ENCODE measurements at places on chromosomes 12 and 14.

GRCh38 chr14:65261946-65262345 is 150.6 kb upstream of the FUT8 start:
- DNase-seq, result no peak
- no peak overlapping the region for H3K4me3 ChIP-seq
- no peaks in the 10 kb centered on the region for H3K36me3 ChIP-seq

DNA sequence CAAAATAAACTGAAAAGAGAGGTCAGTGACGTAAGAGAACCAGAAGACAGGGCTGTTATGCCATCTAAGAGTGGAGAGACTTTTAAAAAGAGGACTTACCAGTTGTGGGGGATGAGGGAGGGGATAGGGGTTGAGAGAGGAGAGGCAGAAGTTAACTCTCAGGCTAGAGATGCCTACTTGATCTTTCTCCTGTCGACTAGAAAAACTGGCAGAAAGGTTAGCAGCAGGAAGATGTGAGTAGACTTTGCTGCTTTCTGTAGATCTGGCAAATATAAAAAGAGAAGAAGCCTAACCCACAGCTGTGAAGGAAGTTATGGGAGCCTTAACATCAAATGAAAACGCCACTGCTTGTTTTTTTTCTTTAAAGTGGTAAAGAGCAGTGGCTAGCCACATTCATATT is 10.7 kb downstream of the CREBL2 start:
- peaks cover 54% of the 10 kb centered on the region for H3K36me3 ChIP-seq
- H3K4me1 ChIP-seq, result peaks cover 50% of the 10 kb centered on the region
- peak; percentile 42 for DNase-seq
- no peaks in the 10 kb centered on the region for H3K27me3 ChIP-seq
- peak overlapping the region; percentile 55 for H3K4me3 ChIP-seq

GRCh38 chr12:106080041-106080790 is 58.5 kb downstream of the NUAK1 start:
- H3K27me3 ChIP-seq, result peaks cover 16% of the 10 kb centered on the region
- H3K4me1 ChIP-seq, result no peaks in the 10 kb centered on the region
- H3K36me3 ChIP-seq, result no peaks in the 10 kb centered on the region
- H3K27ac ChIP-seq, result no peak overlapping the region
- no peak for DNase-seq
- H3K4me3 ChIP-seq, result no peak overlapping the region

DNA sequence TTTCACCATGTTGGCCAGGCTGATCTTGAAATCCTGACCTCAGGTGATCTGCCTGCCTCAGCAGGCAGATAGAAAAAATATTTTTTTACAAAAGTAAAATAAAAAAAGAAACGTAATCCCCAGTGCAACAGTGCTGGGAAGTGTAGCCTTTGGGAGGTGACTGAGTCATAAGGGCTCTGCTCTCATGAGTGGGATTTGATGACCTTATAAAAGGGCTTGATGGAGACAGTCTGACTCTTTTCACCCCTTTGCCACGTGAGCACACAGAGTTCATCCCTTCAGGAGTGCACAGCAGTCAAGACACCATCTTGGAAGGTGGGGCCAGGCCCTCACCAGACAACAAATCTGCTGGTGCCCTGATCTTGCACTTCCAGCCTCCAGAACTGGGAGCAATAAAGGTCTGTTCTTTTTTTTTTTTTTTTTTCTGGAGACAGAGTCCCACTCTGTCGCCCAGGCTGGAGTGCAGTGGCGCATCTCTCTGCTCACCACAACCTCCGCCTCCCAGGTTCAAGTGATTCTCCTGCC is 24.7 kb upstream of the DYNC1H1 start:
- H3K4me3 ChIP-seq, result no peak overlapping the region
- no peaks in the 10 kb centered on the region for H3K36me3 ChIP-seq
- H3K4me1 ChIP-seq, result peaks cover 6% of the 10 kb centered on the region
- H3K27me3 ChIP-seq, result peaks cover 32% of the 10 kb centered on the region

DNA sequence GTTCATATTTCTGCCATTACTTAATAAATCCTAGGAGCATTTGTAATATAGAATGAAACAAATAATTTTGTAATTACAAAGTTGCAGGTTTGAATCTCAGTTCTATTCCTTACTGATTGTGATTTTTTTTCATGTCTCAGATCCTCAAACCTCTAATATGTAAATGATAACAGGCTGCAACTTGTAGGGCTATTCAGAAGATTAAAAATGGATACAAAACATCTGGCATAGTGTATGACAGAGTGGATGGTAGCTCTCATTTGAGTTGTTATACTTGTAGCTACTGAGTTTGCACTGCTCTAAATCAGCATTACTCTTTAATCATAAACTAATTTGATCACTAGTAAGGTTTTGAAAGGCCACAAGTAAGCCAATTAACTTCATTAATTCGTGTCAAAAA is 406.3 kb upstream of the MGAT4C start:
- no peak overlapping the region for H3K27ac ChIP-seq
- no peaks in the 10 kb centered on the region for H3K4me1 ChIP-seq
- DNase-seq, result no peak
- H3K36me3 ChIP-seq, result no peaks in the 10 kb centered on the region
- no peaks in the 10 kb centered on the region for H3K27me3 ChIP-seq

GRCh38 chr12:28130625-28131598 is 59.3 kb upstream of the CCDC91 start:
- no peaks in the 10 kb centered on the region for H3K4me1 ChIP-seq
- H3K27ac ChIP-seq, result no peak overlapping the region
- H3K4me3 ChIP-seq, result no peak overlapping the region
- H3K27me3 ChIP-seq, result no peaks in the 10 kb centered on the region
- DNase-seq, result no peak
- no peaks in the 10 kb centered on the region for H3K36me3 ChIP-seq

DNA sequence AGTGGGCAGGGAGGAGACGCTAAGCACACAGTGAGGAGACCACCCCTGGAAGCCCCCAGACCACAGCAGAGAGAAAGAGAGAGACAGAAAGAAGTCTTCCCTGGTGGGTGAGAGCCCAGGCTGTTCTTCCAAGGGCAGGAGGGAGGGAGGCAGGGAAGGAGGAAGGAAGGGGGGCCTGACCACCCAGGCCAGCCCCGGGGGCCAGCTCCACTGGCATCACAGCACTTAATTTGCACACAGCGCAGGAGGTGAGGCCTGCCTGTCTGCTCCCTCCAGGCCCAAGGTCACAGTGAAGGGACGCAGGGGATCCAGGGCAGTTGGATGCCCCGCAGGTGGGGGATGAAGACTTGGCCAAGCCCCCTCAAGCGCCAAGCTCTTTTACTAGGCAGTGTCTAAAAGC is 141.9 kb upstream of the C14orf180 start:
- no peaks in the 10 kb centered on the region for H3K4me1 ChIP-seq
- no peaks in the 10 kb centered on the region for H3K27me3 ChIP-seq
- no peak for DNase-seq
- no peaks in the 10 kb centered on the region for H3K36me3 ChIP-seq
- no peak overlapping the region for H3K27ac ChIP-seq

DNA sequence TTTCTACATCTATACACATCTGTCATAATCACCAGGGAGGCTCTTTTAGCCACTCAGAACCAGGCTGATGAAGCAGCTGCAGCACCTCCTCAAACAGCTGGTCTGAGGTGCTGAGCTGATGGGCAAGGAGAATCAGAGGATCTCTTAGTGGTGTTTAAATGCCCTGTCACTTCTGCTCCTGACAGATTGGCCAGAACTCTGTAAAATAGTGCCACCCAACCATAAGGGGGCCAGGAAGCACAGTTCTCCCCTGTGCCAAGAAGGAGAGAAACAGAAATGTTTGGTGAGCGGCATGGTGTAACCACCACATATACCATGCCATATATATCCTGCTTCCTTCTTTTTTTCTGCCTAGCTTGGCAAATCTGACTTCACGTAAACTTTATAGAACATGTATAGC is 12.8 kb downstream of the SOCS2 start:
- no peak overlapping the region for H3K27ac ChIP-seq
- no peak overlapping the region for H3K4me3 ChIP-seq
- H3K4me1 ChIP-seq, result peaks cover 27% of the 10 kb centered on the region
- no peak for DNase-seq
- peaks cover 18% of the 10 kb centered on the region for H3K36me3 ChIP-seq
- H3K27me3 ChIP-seq, result peaks cover 30% of the 10 kb centered on the region

GRCh38 chr12:32568228-32568627 is 110.9 kb upstream of the DNM1L start:
- DNase-seq, result no peak
- H3K36me3 ChIP-seq, result no peaks in the 10 kb centered on the region
- H3K4me1 ChIP-seq, result no peaks in the 10 kb centered on the region
- no peak overlapping the region for H3K4me3 ChIP-seq
- H3K27me3 ChIP-seq, result peaks cover 2% of the 10 kb centered on the region

DNA sequence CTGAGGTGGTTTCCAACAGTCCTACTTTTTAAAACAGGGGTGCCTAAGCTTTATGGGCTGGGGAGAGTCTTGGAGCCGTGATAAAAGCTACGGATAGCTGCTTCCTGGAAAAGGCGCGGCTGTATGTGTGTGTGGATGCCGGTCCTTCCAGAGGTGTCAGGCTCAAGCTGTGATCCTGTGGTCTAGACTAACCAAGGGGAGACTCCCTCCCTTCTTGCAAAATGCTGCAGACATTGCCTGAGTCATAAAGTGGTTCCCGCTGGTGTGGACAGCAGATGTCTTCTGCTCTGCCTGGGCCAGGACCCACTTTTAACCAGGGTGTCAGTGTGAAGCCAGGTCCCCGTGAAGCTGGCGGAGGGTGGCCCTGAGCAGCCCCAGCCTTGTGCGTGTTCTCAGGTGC is 37.8 kb downstream of the CCDC92 start:
- peaks cover 47% of the 10 kb centered on the region for H3K4me1 ChIP-seq
- no peak overlapping the region for H3K4me3 ChIP-seq

DNA sequence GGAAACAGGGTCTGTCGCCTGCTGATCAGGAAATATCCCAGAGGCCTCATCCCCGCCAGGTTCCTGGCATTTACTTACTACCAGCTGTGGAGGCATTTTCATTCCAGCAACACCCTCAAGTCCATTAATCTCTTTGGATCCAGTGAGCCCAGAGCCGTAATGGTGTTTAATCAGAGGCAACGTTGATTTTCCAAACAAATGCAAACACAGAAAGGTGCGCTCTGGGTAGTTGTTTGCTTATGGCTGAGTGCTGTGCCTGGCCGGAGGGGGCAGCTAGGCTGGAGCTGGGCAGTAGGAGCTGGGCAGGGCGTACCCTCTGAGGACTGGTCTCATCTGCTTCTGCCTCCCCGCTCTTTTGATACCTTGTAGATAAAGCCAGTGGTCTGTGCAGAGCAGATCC is 110.6 kb downstream of the ADCK1 start:
- H3K4me1 ChIP-seq, result peaks cover 14% of the 10 kb centered on the region
- H3K36me3 ChIP-seq, result peaks cover 2% of the 10 kb centered on the region
- DNase-seq, result no peak
- no peak overlapping the region for H3K27ac ChIP-seq

DNA sequence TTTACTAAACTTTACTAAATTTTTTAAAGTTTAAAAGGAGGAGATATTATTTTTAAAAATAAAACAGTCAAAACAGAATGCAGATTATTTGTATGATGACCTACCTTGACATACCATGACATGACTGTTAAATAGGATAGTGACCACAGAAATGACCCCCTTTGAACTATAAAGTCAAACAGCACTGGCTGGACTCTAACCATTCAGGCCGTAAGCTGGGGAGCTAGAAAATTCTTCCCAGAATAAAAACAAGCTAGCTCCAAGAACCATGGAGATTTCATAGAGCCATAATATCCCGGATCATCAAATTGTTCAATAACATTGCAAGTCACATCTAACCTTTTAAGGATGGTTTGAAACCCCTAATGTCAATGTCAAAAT is 50.3 kb downstream of the RPS6KA5 start:
- no peak overlapping the region for H3K4me3 ChIP-seq
- H3K36me3 ChIP-seq, result peaks cover 9% of the 10 kb centered on the region
- peaks cover 43% of the 10 kb centered on the region for H3K4me1 ChIP-seq

GRCh38 chr14:47257013-47257412 is 418.4 kb downstream of the MDGA2 start:
- no peaks in the 10 kb centered on the region for H3K27me3 ChIP-seq
- no peak for DNase-seq
- H3K4me1 ChIP-seq, result no peaks in the 10 kb centered on the region
- no peak overlapping the region for H3K4me3 ChIP-seq
- H3K36me3 ChIP-seq, result no peaks in the 10 kb centered on the region

DNA sequence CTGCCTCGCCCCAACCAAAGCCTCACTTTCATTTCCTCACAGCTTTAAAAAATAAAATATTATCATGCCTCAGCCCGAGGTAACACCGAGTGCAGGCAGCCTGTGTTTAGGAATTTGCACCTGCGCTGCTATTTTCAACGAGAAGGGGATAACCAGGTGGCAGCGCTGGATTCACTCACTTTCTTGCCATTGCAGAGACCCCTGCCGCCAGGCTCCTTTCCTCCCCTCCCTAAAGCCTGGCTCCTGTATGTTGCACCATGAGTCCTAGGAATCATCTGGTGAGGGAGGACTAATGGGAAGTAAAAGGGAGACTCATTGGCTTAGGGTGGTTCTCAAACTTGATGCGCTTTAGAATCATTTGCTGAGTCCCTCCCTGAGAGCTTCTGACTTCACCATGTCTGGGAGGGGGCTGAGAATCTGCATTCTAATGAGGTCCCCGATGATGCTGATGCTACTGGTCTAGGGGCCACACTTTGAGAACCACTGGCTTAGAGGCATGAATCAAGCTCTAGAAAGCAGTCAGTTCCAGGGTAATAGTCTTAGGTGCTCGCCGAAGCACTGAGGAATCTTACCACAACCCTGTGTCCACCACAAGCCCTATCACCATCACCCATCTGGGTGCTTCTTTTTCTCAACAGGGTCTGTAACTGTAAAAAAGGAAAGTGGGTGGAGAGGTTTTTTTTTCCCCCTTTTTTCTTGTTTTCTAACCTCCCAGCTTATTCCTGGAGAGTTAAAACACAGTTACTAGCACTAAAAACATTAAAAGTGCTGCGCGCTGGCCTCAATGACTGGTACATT is 83.8 kb downstream of the SLC38A1 start:
- H3K27ac ChIP-seq, result peak overlapping the region; percentile 57
- no peak overlapping the region for H3K4me3 ChIP-seq
- no peak for DNase-seq
- peaks cover 5% of the 10 kb centered on the region for H3K4me1 ChIP-seq

GRCh38 chr14:53468876-53469275 is 315.8 kb upstream of the DDHD1 start:
- H3K4me3 ChIP-seq, result no peak overlapping the region
- no peak overlapping the region for H3K27ac ChIP-seq
- no peak for DNase-seq
- H3K4me1 ChIP-seq, result no peaks in the 10 kb centered on the region

GRCh38 chr12:94434171-94434570 is 25.5 kb downstream of the CEP83 start:
- no peak overlapping the region for H3K27ac ChIP-seq
- no peaks in the 10 kb centered on the region for H3K27me3 ChIP-seq
- peaks cover 16% of the 10 kb centered on the region for H3K4me1 ChIP-seq
- DNase-seq, result no peak
- no peak overlapping the region for H3K4me3 ChIP-seq
- H3K36me3 ChIP-seq, result peaks cover 38% of the 10 kb centered on the region

- H3K36me3 ChIP-seq, result no peaks in the 10 kb centered on the region
- no peak within 1 kb of the TSS for H3K4me3 ChIP-seq
Observed at GRCh38 chr12:5043589-5044419, at the start of gene KCNA5. Gene KCNA5 (plus strand): TSS chr12:5043879. CDS start chr12:5044148, 269 bp downstream.

DNA sequence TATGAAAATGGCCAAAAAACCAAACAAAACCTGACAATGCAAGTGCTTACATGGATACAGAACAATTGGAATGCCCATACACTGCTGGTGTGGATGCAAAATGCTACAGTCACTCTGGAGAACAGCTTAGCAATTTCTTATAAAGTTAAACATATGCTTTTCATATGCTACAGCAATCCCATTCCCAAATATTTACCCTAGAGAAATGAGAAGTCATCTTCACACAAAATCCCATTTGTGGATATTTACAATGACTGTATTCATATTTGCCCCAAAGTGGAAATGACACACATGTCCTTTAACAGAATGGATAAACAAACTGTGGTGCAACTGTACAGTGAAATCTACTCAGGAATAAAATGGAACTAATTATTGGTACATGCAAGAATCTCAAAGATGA is 20.4 kb downstream of the SAV1 start:
- DNase-seq, result no peak
- H3K4me1 ChIP-seq, result no peaks in the 10 kb centered on the region
- H3K27ac ChIP-seq, result no peak overlapping the region
- no peaks in the 10 kb centered on the region for H3K27me3 ChIP-seq
- no peaks in the 10 kb centered on the region for H3K36me3 ChIP-seq
- no peak overlapping the region for H3K4me3 ChIP-seq
